ENCODE measurements at places on chromosomes 7 and 10. TPM values are rescaled to one million over a fixed set of nuclear protein-coding genes. Genes with fewer than 3 reads are reported as not detected.

Gene CELF2
- 27.5 TPM for polyA plus RNA-seq

Gene IRF5
- polyA plus RNA-seq, result 4.6 TPM

Gene SH2D4B
- 0.06 TPM for polyA plus RNA-seq

Gene SLC18A2
- polyA plus RNA-seq, result 0.23 TPM

Gene KCNH2
- 0.46 TPM for polyA plus RNA-seq

Gene CCDC3
- 0.46 TPM for polyA plus RNA-seq

Gene PMPCB
- polyA plus RNA-seq, result 67.3 TPM

Gene CTNNA3
- under 0.01 TPM for polyA plus RNA-seq

Gene PNLIPRP3
- polyA plus RNA-seq, result not detected

Gene GPR15LG
- 293 TPM for polyA plus RNA-seq

GRCh38 chr10:3085785-3086567, 18.6 kb downstream of the PFKP start:
- peak; percentile 20 for DNase-seq

DNA sequence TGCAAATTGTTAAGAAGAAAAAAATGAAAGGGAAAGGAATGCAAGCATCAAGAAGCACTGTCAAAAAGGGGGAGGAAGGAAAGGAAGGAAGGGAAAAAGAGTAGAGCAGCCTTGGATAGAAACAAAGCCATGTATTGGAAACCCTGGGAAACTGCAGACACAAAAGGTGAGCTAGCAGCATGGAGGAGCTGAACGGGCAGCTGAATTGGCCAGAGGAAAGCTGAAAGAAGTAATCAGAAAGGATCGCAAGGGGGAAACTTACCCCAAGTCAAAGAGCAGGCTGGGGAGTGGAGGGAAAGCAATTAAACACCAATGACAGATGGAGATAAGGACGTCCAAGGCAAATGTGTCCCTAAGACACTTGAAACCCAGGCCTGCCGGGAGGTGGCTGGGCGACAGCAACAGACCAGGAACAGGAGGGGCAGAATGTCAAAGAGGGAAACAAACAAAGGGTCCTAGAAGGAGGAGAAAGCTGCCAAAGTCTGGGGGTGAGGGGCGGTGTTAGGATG, 93.8 kb upstream of the SVIL start:
- DNase-seq, result no peak

DNA sequence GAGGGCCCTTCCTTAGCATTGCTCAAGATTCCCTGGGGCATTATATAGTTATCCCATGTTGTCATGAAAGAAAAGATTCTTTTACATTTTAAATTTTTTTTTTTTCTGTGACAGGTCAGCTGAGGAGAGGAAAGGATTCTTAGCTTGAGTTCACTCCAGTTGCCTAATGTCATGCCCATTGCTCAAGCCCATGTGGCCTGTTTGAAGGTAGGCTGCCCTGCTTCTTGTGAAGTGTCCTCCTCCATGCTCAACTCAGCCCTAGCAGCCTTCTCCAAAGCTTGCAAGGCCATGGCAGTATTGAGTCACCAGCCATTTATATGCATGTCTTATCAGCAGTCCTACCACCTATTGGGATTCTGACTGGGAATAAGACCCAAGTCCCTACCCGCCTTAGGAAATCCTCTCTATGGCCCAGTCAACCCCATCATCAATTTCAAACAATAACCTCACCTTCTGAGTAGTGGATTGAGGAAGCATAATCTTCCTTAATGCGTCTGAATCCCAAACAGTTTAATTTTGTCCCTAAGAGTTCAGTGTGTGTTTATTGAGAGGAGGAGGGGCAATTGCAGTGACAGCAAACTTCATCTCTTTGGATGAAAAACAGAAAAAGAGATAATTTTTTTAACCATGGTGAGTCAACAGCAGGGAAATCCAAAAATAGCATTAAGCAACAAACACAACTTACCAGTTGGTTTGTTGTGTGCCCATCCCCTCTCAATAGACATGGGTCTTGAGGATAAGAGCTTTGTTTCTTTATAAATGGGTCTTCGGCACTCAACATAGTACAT, 38.6 kb upstream of the WASL start:
- DNase-seq, result no peak

GRCh38 chr10:30857803-30858202, 173.9 kb downstream of the ZNF438 start:
- DNase-seq, result peak; percentile 95

- DNase-seq, result no peak
Observed at GRCh38 chr10:2278363-2278762, 541.0 kb upstream of the ADARB2 start.

DNA sequence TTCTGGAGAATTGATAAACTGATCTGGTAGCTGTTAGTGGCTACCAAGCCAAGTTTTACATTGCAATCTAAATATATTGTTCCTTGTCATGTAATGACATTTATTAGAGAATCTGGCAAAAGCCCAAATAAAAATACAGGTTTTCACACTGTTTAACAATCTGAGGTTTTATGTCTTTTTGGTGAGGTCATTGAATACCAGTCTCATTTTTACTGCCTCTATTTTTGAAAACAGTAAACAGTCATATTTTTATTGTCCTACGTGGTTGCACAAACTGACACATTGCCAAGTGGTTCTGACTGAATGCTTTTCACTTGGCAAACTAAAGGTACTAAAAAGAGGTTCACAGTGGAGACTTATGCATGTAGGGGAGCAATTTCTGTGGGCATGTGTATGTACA, 157.5 kb downstream of the PRKG1 start:
- DNase-seq, result no peak

- no peak for DNase-seq
Observed at GRCh38 chr10:89062861-89063260, 72.3 kb downstream of the FAS start.

DNA sequence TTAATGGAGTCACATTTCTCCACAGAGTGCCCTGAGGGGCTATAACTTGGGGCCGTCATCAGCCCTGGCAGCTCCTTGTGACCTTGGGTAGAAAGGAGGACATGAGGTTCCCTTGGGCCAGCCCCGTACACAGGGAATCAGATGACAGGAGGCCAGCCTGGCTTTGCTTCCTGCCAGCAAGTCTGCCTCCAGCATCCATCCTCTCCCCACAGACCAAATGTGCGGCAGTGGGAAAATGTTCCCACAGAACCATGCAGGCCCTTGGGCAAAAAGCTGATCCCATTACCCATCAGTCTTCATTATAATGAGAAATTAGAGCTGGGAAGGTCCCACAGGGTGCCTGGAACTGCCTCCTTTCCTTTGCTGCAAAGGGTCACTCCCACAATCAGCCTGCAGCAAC, 908.3 kb downstream of the GRID1 start:
- DNase-seq, result no peak

DNA sequence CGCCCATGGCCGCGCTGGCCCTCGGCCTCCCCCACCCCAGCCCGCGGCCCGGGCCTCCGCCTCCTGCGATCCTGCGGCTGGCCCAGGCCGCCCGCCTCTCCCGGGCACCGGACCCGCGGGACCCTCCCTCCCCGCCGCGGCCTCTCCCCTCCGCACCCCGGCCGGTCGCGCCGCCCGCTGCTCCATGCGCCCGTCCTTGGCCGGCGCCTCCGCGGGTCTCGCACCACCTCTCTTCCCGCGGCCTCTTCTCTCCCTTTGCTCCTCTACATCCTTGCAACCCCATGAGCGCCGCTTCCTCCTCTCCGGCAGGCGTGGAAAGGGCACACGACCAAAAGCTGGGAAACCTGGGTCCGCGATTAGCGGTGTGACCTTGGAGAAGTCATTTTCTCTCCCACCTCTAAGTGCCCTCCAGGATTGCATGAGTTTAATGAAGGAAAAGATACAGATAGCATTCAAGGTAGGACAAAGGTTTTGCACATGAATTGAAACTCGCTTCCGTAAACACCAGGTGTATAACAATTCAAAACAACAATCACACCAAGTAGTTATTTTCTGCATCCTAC, 448 bp upstream of the SRPK2 start:
- peak; percentile 74 for DNase-seq

GRCh38 chr7:38168890-38169570, 9.0 kb upstream of the STARD3NL start:
- no peak for DNase-seq

DNA sequence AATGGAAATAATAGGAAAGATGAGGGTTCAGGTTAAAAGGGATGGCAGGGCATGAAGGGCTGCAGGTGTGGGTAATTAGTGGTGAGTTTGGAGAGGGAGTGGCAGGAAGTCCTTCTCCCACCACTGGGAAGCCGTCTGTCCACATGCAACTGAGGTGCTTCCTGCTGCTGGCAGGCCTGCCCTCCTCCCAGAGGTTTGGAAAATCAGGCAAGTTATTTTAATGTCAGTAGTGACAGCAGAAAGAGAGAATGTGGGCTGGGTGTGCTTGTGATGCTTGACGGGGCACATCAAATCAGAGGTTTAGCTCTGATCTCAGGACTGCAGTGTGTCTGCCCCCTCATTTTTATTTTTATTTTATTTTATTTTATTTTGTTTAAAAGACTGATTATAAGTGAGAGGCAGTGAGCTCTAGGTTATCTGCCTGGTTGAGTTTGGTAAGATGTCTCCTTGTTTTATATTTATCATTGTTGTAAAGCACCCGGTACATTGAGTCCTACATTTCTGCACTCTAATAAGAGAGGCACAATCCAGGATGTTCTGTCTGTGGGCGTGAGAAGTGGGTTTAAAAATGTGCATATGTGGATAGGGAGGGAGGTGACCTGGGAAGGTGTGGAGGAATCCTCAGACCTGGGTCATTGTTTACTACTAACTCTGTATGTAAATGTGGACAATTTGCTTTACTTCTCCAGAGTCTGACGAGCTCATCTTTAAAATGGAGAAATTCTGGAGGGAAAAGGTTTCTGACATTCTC, 504.4 kb downstream of the LRMDA start:
- DNase-seq, result no peak

- DNase-seq, result peak; percentile 69
Observed at GRCh38 chr10:80168679-80169380, 36.3 kb downstream of the PLAC9 start.

DNA sequence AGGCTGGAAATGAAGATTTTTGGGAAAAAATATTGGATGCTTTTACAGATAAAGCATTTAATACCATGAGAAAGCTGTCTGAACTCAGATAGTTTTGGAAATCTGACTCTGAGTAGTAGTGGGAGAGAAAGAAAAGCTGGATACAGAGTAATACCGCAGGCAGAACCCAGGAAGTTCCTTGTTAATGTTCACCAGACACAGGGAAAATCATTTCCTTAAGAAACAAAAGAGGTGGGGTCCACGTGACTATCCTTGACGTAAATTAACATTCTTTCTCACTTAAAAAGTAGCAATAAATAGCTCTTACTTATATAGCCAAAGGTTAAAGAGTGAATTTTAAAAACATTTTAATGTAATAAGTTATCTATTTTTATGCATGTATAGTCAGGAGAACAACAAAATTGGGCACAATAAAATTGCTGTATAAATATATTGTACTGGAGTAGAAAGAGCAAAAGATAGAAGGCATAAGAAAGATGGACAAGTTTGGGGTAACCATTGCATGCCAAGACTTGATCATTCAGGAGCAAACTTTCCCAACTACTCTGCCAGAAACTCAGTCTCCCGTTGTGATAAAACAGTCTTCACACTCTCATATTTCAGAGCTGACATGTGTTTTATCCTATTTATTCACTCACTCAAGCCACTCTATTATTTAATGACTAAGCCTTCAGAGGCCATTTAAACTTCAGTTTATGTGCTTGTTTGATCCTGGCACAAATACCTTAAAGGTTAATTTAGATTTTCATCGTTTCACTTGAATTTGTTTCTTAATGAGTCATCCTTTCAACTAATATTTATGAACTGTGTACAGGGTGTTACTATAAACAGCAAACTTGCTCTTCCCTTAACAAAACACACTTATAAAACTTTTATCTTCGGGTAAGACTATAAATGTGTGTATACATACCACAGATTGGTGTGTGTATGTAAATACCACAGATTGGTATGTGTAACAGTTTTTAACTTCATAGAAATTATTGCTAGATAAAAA, 143.1 kb downstream of the GNAI1 start:
- no peak for DNase-seq

DNA sequence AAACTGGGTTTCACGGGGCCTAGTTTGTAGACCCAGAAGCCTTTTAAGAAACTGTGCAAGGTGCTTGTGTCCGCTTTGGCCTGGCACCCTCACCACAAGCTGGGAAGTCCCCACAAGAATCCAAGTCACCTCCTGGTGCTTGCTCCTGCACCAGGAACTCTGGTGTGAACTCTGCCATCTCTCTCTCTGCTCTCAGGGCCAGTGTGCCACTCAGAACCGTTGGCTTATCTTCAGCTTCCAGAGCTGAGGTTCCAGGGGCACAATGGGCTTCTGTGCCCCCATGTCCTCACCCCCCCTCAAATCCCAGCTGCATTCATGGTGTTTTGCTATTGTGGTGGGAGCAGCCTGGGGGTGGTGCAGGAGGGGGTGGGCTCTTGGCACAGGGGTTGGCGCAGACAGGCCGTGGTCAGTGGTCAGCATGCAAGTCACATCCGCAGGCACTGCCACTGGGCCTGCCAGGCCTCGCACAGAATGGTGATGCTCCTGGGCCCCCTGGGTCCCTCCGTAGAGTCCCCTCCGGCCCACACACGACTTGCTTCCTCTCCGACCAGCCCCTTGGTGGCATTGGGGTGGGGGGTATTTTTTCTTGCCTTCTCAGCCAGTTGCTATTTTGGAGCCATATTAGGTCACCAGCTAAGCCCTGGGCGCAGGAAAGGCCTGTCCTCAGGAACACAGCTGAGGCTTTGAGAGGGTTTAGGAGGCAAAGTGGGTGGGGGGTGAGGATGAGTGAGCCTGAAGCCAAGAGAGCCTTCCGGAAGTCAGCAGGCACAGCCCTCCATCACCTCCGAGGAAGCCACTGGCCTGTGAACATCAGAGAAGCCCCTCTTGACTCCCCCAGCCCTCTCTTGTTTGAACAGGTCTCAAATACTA, 3.0 kb downstream of the ZCCHC24 start:
- no peak for DNase-seq

- DNase-seq, result no peak
Observed at GRCh38 chr10:19014034-19014433, 34.6 kb upstream of the MALRD1 start.

DNA sequence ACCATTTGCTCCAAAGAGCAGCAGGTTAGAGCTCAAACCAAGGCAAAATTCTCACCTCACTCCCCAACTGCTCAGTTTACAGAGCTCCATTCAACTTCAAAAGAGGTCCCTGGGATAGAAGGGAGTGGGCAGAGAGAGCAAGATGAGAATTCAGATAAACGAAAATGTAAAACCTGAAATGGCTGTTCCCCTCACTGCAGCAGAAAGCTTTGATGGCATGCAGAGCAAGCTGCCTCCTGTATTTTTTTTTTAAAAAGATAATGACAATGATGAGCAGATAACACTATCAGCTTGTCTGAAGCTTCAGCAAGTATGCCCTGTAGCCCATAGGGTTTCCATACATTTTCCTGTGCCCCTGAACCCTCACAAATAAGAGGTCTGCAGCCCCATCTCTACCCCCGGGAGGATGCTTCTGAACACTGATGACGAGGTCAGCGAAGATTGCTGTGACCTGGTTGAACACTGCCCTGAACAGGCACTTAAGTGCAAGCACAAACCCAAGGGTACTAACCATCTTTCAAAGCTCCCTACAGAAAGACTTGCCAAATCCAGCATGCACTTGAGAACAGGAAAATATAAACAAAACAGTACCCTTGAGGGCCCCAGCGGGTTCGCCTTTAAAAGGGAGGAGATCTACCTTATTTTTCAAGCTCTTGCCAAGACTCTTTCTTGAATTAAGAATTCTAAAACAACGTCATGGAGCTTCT, 81.3 kb downstream of the GLI3 start:
- DNase-seq, result no peak

- no peak for DNase-seq
Observed at GRCh38 chr10:123993534-123994416, 99.6 kb downstream of the CHST15 start.

GRCh38 chr10:133174689-133175263, 14.8 kb downstream of the KNDC1 start:
- peak; percentile 4 for DNase-seq

Data from sigmoid colon (tissue), 7 donors.